Stimulated activated CD4-positive, alpha-beta T cell treated with anti-CD3 and anti-CD28 coated beads, Interleukin-2, amount 100 ng/mL, for 24 hours (primary cell): ENCODE measurements at places on chromosomes 1 and 21.

- DNase-seq: no peak
Observed at GRCh38 chr1:51607681-51608095, 9.2 kb upstream of the OSBPL9 start.

GRCh38 chr1:80248886-80249285, 1242.4 kb upstream of the ADGRL4 start:
- DNase-seq: no peak

- no peak for DNase-seq
Observed at GRCh38 chr1:232534552-232535517, 95.1 kb downstream of the SIPA1L2 start.

GRCh38 chr1:21659924-21660326, 9.2 kb downstream of the RAP1GAP start:
- no peak for DNase-seq

DNA sequence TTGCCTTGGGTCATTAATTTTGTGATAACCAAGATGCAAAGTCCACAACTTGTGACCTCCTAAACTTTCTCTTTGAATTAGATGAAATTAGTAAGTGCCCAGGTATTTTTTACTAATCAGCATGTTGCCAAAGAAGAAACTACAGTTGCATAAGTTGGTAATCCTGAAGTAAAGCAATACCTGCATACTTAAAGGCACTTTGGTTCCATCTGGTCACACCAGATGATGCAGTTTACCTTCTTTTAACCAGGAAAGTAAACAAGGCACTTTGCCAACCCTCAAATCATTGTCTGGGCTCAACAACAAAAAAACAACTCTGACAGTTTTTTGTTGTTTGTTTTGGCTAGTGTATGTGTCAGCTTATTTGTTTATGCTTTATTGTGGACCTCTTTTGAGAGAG, 55.5 kb upstream of the DYNLT5 start:
- DNase-seq: no peak
